ENCODE measurements at places on chromosomes 3 and 15.
A peak's percentile ranks its signal among the peaks of the same experiment; 100 is the strongest.

DNA sequence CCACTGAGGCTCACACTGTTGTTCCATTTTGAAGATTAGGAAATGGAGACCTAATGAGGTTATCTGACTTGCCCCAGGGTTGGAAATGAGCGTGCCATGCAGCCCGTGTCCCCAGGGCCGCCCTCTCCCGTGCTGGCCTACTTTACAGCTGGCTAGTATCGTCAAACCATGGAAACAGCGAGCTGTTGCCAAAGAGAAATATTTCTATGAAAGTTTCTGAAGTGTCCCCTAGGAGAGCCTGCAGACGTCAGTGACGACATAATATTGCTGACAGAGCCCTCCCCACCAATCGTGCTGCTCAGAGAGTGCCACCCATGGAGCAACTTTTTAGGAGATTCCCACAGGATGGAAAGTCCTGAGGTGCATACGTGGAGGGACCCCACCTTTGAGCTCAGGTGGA is 11.2 kb upstream of the FAM174B start:
- peaks cover 51% of the 10 kb centered on the region for H3K4me1 ChIP-seq
- H3K4me3 ChIP-seq, result peak overlapping the region; percentile 56
- peaks cover 3% of the 10 kb centered on the region for H3K27me3 ChIP-seq
- H3K36me3 ChIP-seq, result no peaks in the 10 kb centered on the region
- peak overlapping the region; percentile 81 for H3K27ac ChIP-seq

DNA sequence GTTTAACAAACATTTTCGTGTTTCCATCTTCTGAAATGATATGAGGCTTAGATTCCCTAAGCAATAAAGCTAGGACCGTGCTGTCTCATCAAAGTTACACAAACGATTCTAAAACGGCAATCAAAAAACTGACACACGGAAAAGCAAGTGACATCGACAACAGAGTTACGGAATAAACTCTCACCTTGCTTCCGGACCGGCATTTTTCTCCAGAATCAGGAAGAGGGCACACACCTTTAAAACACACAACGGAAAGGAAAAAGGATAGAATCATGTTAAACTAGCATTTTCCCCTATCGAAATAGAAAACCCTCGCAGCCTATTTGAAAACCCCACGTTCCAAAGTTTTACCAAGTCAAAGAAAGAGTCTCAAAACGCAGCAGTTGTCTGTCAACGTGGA is 1.4 kb downstream of the DLG1 start:
- peak overlapping the region; percentile 94 for H3K27ac ChIP-seq
- H3K27me3 ChIP-seq, result no peaks in the 10 kb centered on the region
- peak overlapping the region; percentile 96 for H3K4me3 ChIP-seq

DNA sequence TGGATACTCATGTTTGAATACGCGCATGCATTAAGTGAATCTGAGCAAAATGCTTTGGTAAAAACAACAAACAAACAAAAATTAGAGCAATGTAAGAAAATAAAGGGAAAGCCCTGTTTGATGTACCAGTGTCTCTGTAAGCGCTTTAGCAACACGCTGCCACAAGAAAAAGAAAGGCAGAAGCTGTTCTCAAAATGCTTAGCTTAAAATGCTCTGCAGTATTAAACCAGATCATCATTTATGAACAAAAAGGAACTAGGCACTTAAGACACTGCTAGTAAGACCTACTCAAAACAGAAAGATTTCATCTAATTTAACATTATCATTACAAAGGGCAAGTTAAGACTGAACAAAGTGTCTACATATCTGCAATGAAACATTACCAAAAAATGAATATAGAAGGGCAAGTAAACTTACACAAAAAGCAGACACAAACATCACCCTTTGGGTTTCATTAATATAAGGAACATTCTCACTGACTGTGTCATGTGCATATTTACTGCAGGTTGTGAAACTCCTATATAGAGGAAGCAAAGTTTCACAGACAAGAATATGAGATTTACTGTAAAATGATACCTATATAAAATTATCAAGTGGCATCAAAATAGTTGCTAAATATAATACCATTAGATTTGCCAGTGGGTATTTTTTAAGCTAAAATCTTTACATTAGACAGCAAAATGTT is 102.1 kb downstream of the FBXL22 start:
- H3K4me3 ChIP-seq, result no peak overlapping the region
- H3K4me1 ChIP-seq, result no peaks in the 10 kb centered on the region
- no peaks in the 10 kb centered on the region for H3K27me3 ChIP-seq
- DNase-seq, result no peak
- peaks cover 20% of the 10 kb centered on the region for H3K36me3 ChIP-seq

GRCh38 chr15:67550522-67550921 is 8.0 kb downstream of the MAP2K5 start:
- H3K27ac ChIP-seq, result no peak overlapping the region
- H3K27me3 ChIP-seq, result no peaks in the 10 kb centered on the region
- peaks cover 9% of the 10 kb centered on the region for H3K36me3 ChIP-seq
- no peak for DNase-seq
- peaks cover 25% of the 10 kb centered on the region for H3K4me1 ChIP-seq
- no peak overlapping the region for H3K4me3 ChIP-seq

DNA sequence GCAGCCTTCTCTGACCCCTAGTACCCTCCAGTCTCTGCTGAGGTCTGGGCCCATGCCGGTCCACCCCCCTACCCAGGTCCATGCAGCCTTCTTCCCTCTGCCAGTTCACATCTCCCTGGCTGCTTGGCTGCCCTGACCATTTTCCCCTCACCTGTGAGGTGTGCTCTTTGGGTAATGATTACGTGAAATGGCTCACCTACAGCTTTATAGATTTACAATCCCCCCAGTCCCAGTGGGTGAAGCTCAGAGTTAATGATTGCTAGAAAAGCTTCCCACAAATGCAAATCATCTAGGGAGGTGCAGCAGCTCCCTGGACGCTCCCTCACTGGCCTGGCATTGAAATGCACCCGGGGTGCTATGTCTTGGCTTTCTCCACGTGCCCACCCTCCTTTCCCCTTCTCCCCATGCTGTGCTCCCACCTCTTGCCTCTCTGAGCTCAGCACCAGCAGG is 18.7 kb downstream of the PAQR5 start:
- no peaks in the 10 kb centered on the region for H3K27me3 ChIP-seq
- peak overlapping the region; percentile 36 for H3K4me3 ChIP-seq
- no peak for DNase-seq

GRCh38 chr3:16788440-16789056 is 96.2 kb upstream of the PLCL2 start:
- DNase-seq, result no peak
- no peaks in the 10 kb centered on the region for H3K36me3 ChIP-seq
- H3K4me3 ChIP-seq, result no peak overlapping the region
- H3K4me1 ChIP-seq, result peaks cover 8% of the 10 kb centered on the region
- H3K27me3 ChIP-seq, result peaks cover 5% of the 10 kb centered on the region

- peaks cover 12% of the 10 kb centered on the region for H3K27me3 ChIP-seq
- no peaks in the 10 kb centered on the region for H3K36me3 ChIP-seq
- H3K4me1 ChIP-seq, result peaks cover 10% of the 10 kb centered on the region
These were observed 80.4 kb downstream of the SEMA5B start for GRCh38 chr3:122947196-122947595.

DNA sequence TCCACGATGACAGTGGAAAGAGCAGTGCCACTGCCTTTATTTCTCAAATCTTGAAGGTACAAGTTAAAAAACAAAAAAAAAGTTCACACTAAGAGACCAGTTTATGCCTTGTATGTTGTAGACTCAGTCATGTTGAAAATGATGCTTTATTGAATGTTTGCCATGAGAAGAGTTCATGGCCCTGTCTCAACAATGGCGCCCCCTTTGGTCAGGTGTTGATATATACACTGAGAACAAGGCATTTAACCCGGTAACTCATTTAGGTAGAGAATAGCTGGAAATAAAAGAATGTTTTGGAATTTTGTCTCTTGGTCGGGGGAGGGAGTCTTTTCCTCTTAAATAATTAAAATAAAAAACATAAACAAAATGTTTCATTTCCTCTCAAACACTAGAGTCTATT is 145.6 kb upstream of the SLC2A2 start:
- DNase-seq, result no peak
- H3K27me3 ChIP-seq, result no peaks in the 10 kb centered on the region
- H3K4me1 ChIP-seq, result peaks cover 17% of the 10 kb centered on the region
- peaks cover 6% of the 10 kb centered on the region for H3K36me3 ChIP-seq

DNA sequence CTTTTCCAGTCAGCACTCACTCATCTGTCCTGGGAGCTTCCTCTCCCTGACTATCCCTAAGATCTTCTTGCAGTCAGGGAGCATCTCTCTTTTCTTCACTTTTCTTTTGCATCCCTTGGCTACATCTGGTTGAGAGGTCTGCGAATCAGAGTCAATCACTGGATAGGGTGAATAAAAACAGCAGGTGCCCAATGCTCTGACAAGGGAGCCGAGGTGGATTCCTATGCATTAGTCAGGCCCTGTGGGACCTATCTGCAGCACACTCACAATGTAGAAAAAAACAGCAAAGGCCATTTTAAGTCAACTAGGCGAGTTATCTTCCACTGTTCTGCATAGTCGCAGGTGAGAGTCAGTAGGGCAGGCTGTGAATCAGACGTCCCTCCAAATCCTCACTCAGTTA is 35.5 kb downstream of the DZIP1L start:
- H3K4me1 ChIP-seq, result peaks cover 14% of the 10 kb centered on the region
- no peaks in the 10 kb centered on the region for H3K27me3 ChIP-seq
- no peak for DNase-seq
- no peak overlapping the region for H3K4me3 ChIP-seq
- H3K36me3 ChIP-seq, result peaks cover 12% of the 10 kb centered on the region

GRCh38 chr15:51189669-51190385 is 95.1 kb upstream of the TNFAIP8L3 start:
- H3K4me3 ChIP-seq, result no peak overlapping the region
- no peak overlapping the region for H3K27ac ChIP-seq
- H3K4me1 ChIP-seq, result no peaks in the 10 kb centered on the region
- DNase-seq, result no peak

DNA sequence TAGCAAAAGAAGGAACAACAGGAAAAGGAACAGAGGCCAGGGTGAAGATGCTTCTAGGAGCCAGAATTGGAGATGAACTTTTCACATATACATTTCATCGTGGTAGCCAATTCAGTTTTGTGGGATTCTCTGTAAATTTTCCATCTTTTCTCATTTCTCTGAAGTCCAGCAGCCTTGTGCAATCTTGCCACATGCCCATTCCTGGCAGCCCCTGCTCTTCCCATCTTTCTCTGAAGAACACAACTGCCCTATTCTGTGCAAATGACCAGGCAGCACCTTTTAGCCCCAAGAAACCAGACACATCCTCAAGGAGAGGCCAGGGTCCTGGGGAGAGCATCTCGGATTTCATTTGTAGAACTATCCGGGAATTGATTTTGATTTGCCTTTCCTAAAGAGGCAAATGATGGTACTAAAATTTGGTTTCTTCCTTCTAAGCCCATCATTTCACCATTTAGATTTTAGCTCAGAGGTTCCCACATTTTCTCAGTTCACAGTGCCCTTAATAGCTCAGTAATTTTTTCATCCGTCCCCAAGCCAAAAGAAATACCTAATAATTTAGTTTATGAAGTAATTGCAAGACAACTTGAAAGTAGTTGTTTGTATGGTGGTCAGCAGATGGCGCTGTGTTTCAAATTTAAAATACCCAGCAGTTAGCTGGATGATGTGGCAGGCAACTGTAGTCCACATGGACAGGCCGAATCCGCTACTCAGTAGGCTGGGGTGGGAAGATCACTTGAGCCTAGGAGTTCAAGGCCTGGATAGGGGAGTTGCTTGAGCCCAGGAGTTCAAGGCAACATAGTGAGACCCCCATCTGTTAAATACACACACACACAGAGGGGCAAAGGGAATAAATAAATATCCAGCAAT is 61.3 kb upstream of the ACKR4 start:
- H3K4me3 ChIP-seq, result no peak overlapping the region
- no peaks in the 10 kb centered on the region for H3K4me1 ChIP-seq
- no peak overlapping the region for H3K27ac ChIP-seq
- peaks cover 27% of the 10 kb centered on the region for H3K36me3 ChIP-seq
- no peaks in the 10 kb centered on the region for H3K27me3 ChIP-seq

GRCh38 chr15:68578175-68578979 is 416 bp upstream of the CORO2B start:
- peaks cover 53% of the 10 kb centered on the region for H3K27me3 ChIP-seq
- no peaks in the 10 kb centered on the region for H3K36me3 ChIP-seq
- H3K27ac ChIP-seq, result peak overlapping the region; percentile 82
- H3K4me1 ChIP-seq, result peaks cover 32% of the 10 kb centered on the region

- no peak overlapping the region for H3K27ac ChIP-seq
- no peaks in the 10 kb centered on the region for H3K27me3 ChIP-seq
- H3K4me3 ChIP-seq, result no peak overlapping the region
- H3K36me3 ChIP-seq, result no peaks in the 10 kb centered on the region
These were observed 26.4 kb upstream of the LAMP3 start for GRCh38 chr3:183188895-183189462.

- H3K4me3 ChIP-seq, result no peak overlapping the region
- no peak overlapping the region for H3K27ac ChIP-seq
- DNase-seq, result no peak
- H3K36me3 ChIP-seq, result no peaks in the 10 kb centered on the region
- no peaks in the 10 kb centered on the region for H3K4me1 ChIP-seq
These were observed 6.3 kb downstream of the LRRC31 start for GRCh38 chr3:169863458-169863899.

- DNase-seq, result no peak
- H3K27me3 ChIP-seq, result no peaks in the 10 kb centered on the region
- H3K4me1 ChIP-seq, result peaks cover 10% of the 10 kb centered on the region
- no peaks in the 10 kb centered on the region for H3K36me3 ChIP-seq
- no peak overlapping the region for H3K27ac ChIP-seq
These were observed 86.5 kb downstream of the THRB start for GRCh38 chr3:24407980-24408680.

- no peak for DNase-seq
- H3K4me3 ChIP-seq, result no peak overlapping the region
- H3K36me3 ChIP-seq, result no peaks in the 10 kb centered on the region
- H3K27ac ChIP-seq, result no peak overlapping the region
- H3K4me1 ChIP-seq, result peaks cover 9% of the 10 kb centered on the region
- H3K27me3 ChIP-seq, result peaks cover 7% of the 10 kb centered on the region
These were observed 1041.7 kb downstream of the AGBL1 start for GRCh38 chr15:87121336-87121735.

DNA sequence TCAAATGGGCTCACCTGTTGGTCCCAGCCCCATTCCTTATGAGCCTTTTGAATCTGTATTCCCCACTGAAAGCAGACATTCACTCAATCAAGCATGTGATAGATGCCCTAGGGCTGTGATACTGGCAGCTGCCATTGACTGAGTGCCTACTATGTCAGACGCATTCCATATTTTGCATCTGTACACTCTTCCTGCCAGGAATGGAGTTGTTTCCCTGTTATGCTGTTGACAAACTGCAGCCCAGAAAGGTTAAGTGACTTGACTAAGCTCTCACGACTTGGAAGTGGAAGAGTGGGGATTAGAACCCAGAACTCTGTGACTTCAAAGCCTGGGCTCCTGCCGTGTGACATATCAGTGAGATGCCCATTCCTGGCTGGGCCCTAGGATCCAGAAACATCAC is 211.4 kb downstream of the RPLP1 start:
- no peak for DNase-seq
- peaks cover 36% of the 10 kb centered on the region for H3K27me3 ChIP-seq
- H3K27ac ChIP-seq, result no peak overlapping the region
- no peak overlapping the region for H3K4me3 ChIP-seq
- no peaks in the 10 kb centered on the region for H3K36me3 ChIP-seq

Measured in type B pancreatic cell (in vitro differentiated cells).